H4 (cell line): ENCODE measurements at places on chromosomes 6 and 20. TPM values are rescaled to one million over a fixed set of nuclear protein-coding genes. Genes with fewer than 3 reads are reported as not detected.
A peak's percentile ranks its signal among the peaks of the same experiment; 100 is the strongest.

ASIP gene
- not detected in 2 replicates for total RNA-seq

GRCh38 chr20:15638816-15639215 is 934.4 kb downstream of the KIF16B start:
- DNase-seq: no peak

TRIM10 gene
- total RNA-seq: not detected in 2 replicates

DNA sequence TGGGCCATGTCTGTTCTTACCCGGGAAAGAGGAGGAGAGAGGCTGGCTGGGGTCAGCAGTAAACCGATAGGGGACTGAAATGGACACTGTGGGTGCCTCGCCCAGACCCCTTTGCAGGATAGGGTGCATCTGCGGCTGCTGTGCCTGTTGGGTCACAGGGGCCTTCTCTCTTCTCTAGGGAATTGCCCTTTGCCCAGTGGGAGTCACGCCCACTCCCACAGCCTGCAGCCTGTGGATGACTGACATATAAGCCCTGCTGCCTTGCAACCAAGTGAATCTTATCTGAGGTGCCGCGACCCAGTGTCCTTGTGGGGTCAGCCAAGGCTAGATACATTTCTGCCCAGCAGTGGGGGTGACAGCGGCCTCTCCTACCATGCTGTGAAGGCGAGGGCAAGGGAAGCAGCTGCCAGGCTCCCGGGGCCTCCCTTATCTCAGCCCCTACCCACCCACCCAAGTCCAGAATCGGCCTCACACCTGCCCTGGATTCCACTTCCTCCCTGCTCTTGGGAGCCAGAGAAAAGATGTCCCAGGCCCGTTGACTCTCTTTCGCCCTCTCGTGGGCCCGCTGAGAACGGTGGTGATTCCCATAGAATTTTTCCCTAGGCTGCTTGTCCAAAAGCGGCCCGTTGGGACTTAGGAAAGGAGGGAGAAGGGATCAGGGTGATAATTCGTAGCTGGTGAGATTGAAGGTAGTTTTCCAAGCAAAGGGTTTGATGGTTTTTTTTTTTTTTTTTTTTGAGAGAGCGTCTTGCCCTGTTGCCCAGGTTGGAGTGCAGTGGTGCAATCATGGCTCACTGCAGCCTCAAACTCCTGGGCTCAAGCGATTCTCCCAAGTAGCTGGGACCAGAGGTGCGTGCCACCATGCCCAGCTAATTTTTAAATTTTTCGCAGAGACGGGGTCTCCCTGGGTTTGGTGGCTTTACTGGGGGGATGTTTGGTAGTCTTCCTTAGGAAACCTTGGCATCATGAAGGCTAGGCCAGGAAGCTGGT is 76.4 kb upstream of the RNF24 start:
- peak; percentile 35 for DNase-seq

DNA sequence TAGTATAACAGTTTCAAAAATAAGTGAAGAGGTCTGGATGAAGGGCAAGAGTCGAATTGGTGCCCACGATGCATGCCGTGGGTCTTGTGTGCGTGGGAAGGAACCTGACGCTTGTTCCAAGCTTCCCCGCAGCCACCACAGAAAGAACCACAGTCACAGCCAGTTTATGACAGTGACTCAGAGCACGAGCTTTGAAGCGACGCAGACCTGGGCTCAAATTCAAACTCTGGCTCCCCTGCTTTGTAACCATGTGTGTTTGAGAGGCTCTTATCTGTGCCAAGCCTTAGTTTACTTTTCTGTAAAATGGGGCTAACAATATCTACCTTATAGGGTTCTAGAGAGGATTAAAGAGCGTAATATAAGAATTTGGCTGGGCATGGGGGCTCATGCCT is 65.5 kb downstream of the SYNJ2 start:
- no peak for DNase-seq

OTOR gene
- not detected in 2 replicates for total RNA-seq

EDN3 gene
- total RNA-seq: not detected in 2 replicates

LKAAEAR1 gene
- 0.60 TPM in 1 of 2 replicates, not detected in the other for total RNA-seq

DNA sequence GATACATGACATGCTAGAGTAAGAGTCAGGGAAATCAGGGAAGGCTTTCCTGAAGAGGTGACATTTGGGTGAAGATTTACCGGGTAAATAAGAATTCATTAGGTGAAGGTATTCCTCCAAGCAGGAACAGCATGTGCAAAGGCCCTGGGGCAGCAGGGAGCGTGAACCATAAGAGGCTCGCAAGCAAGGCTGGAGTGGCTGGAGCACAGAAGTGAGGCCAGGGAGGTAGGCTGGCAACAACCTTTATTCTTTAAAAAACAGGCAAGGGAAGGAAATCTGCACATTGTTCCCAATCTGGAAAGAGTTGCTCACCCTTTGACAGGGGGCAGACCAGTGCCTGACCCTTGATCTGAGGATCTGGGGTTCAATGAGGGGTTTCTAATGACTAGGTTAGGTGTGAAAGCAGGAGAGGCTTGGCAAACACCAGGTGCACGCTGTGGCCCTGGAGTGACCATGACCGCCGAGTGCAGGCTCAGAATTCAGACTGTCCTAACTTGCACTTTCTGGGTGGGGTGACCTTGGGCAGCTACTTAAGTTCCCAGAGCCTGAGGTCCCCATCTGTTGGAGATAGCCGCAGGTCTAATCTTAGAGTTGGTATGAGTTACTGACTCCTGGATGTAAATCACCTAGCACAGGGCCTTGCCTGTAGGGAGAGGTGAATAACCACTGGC is 1.9 kb downstream of the KIAA1755 start:
- no peak for DNase-seq

PPP1R14C gene
- total RNA-seq: not detected in 2 replicates
